Activated B cell treated with CpG ODN at 0.5 μM for 24 hours (primary cell): ENCODE measurements at places on chromosomes 16 and 17.

GRCh38 chr16:11315510-11315909 lies 29.7 kb upstream of the RMI2 start:
- H3K4me1 ChIP-seq = peaks cover 52% of the 10 kb centered on the region
- no peak overlapping the region for H3K27ac ChIP-seq
- no peak for DNase-seq
- no peaks in the 10 kb centered on the region for H3K36me3 ChIP-seq

DNA sequence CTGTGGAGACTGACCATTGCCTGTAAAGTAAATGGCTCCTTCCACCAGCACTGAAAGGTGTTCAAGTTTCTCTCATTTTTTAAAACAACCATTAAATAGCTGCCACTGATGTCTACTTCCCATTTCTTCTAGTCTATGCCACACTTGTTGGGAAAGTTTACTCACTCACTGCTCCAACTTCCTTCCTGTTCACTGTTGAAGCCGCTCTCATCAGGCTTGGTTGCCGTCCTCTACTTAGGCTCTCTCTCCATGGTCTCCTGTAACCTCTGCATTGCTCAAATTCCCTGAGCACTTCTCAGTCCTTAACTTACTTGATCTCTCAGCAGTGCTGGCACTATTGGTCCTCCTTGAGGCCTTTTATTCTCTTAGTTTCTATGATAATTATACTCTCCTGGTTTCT lies 32.4 kb downstream of the SNX11 start:
- DNase-seq = no peak
- H3K27me3 ChIP-seq = no peaks in the 10 kb centered on the region
- H3K4me3 ChIP-seq = no peak overlapping the region
- H3K27ac ChIP-seq = no peak overlapping the region
- peaks cover 11% of the 10 kb centered on the region for H3K36me3 ChIP-seq

- H3K27ac ChIP-seq = no peak overlapping the region
- peaks cover 32% of the 10 kb centered on the region for H3K36me3 ChIP-seq
- H3K27me3 ChIP-seq = peaks cover 4% of the 10 kb centered on the region
- peaks cover 26% of the 10 kb centered on the region for H3K4me1 ChIP-seq
Observed at GRCh38 chr17:64001091-64001579, 3.0 kb downstream of the PRR29 start.

GRCh38 chr17:58317421-58318064 lies 11.1 kb downstream of the TSPOAP1 start:
- DNase-seq = peak; percentile 55
- H3K27ac ChIP-seq = peak overlapping the region; percentile 79
- H3K4me1 ChIP-seq = peaks cover 15% of the 10 kb centered on the region
- H3K36me3 ChIP-seq = no peaks in the 10 kb centered on the region
- no peak overlapping the region for H3K4me3 ChIP-seq
- H3K27me3 ChIP-seq = no peaks in the 10 kb centered on the region

DNA sequence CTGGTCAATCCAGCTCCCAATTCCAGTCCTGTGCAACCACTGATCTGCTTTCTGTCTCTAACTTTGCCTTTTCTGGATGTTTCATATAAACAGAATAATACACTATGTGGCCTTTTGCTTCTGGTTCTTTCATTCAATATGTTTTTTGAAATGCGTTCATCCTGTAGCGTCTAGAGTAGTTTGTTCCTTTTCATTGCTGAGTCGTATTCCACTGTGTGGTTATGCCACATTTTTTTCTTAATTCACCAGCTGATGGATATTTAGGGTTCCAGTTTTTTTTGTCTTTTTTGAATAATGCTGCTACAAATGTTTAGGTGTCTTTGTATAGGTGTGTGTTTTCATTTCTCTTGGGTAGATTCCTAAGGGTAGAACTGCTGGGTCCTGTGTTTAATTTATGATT lies 2.3 kb upstream of the MIEN1 start:
- peaks cover 19% of the 10 kb centered on the region for H3K4me1 ChIP-seq
- DNase-seq = no peak
- H3K36me3 ChIP-seq = peaks cover 14% of the 10 kb centered on the region
- H3K4me3 ChIP-seq = peak overlapping the region; percentile 42
- peaks cover 8% of the 10 kb centered on the region for H3K27me3 ChIP-seq

DNA sequence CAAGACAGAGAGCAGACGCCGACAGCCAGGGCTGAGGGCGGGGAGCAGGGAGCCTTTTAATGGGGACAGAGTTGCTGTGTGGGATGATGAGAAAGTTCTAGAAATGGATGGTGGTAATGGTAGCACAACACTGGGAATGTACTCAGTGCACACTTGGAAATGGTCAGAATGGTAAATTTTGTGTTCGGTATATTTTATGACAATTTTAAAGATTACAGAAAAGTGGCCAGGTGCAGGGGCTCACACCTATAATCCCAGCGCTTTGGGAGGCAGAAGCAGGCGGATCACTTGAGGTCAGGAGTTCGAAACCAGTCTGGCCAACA lies 243.2 kb upstream of the CIBAR2 start:
- no peaks in the 10 kb centered on the region for H3K4me1 ChIP-seq
- no peaks in the 10 kb centered on the region for H3K36me3 ChIP-seq
- peaks cover 1% of the 10 kb centered on the region for H3K27me3 ChIP-seq
- no peak overlapping the region for H3K4me3 ChIP-seq
- no peak for DNase-seq

DNA sequence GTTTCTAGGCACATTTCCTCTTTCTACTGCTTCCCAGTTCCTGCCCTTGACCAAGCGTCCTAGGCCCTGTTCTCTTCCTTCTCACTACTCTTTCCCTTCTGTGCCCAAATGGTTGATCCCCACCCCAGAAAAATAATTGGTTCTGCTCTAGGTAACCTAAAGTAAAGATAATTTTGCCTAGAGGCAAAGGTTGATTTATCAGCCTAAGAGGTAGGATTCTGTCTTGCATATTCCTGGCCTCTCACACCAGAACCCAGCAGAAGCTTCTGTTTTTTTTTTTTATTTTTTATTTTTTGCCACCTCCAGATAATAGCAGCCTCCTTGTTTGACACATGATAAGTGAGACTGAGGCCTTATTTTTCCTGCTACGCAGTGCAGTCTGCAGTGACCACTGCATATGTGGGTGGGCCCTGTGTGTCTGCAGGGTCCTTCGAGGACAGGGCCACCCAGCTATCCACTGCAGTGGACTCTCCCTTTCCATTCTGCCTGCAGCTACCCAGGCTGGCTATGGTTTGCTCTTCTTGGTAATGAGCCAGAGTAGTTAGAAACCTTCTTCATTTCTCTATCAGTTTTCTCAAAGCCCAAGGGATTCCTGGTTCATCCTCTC lies 701 bp downstream of the PIPOX start:
- DNase-seq = no peak
- H3K27me3 ChIP-seq = peaks cover 3% of the 10 kb centered on the region
- H3K36me3 ChIP-seq = no peaks in the 10 kb centered on the region
- H3K4me1 ChIP-seq = peaks cover 27% of the 10 kb centered on the region
- no peak overlapping the region for H3K4me3 ChIP-seq

- H3K27me3 ChIP-seq = peaks cover 9% of the 10 kb centered on the region
- H3K4me3 ChIP-seq = no peak overlapping the region
- no peak for DNase-seq
- H3K27ac ChIP-seq = no peak overlapping the region
- no peaks in the 10 kb centered on the region for H3K36me3 ChIP-seq
Observed at GRCh38 chr16:68825427-68825826, 17.9 kb upstream of the TANGO6 start.

DNA sequence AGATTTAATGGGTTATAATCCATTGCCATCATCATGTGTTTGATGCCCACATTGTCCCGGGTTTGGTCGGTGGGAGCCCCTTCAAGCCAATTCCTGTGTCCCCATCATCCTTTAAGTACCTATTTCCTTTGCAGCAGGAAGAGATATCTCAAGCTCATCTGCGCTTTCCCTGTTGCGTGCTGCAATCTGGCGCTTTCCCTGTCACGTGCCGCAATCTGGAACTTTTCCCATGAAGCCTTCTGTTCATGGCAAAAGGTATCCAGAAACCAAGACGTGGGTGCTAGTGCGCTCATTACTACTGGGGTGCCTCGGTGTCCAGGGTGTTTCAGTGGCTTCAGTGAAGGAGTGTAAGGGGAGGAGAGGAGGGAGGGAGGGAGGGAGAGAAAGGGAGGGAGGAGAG lies 174.6 kb upstream of the ZNF469 start:
- H3K4me1 ChIP-seq = no peaks in the 10 kb centered on the region
- H3K36me3 ChIP-seq = no peaks in the 10 kb centered on the region
- H3K4me3 ChIP-seq = no peak overlapping the region
- H3K27ac ChIP-seq = no peak overlapping the region
- no peak for DNase-seq

- no peaks in the 10 kb centered on the region for H3K36me3 ChIP-seq
- DNase-seq = no peak
- H3K27me3 ChIP-seq = no peaks in the 10 kb centered on the region
- H3K4me3 ChIP-seq = no peak overlapping the region
Observed at GRCh38 chr17:66548158-66548557, 245.7 kb downstream of the PRKCA start.

GRCh38 chr16:67241008-67241900 lies 6.0 kb downstream of the FHOD1 start:
- no peak overlapping the region for H3K27ac ChIP-seq
- peaks cover 27% of the 10 kb centered on the region for H3K36me3 ChIP-seq
- H3K4me3 ChIP-seq = no peak overlapping the region
- no peaks in the 10 kb centered on the region for H3K27me3 ChIP-seq
- no peak for DNase-seq

- no peak for DNase-seq
- H3K4me1 ChIP-seq = peaks cover 58% of the 10 kb centered on the region
- H3K27me3 ChIP-seq = no peaks in the 10 kb centered on the region
- H3K27ac ChIP-seq = no peak overlapping the region
Observed at GRCh38 chr17:39923230-39923629, 4.2 kb downstream of the ORMDL3 start.
